ENCODE measurements at places on chromosomes 6 and 20.

- no peak for DNase-seq
These were observed 63.4 kb downstream of the BACH2 start for GRCh38 chr6:90233213-90233612.

DNA sequence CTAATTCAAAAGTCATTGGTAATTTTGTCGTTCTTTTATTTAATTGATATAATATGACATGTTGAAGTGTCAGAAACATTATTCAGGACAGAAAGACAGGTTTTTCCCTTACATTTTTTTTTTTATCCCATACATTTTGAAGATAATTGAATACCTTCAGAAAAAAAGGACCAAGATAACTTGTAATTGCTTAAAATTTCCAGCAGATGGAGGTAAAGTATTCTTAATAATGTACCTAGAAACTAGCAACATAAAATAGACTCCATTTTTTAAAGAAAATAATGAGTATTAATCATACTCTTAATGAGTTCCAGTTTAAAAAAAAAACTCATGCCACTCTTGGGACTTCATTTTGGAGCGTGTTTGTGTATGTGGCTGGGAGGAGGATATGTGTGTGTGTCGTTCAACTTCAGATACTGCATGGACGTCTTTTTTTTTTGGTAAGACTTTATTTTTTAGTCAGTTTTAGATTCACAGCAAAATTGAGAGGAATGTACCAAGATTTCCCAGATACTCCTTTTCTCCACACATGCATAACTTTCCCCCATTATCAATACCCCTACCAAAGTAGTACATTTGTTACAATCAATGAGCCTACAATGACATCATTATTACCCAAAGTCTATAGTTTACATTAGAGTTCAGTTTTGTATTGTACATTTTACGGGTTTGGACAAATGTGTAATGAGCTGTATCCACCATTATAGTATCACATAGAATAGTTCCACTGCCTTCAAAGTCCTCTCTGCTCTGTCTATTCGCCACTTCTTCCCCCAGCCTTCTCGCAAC is 79.4 kb downstream of the ROS1 start:
- peak; percentile 29 for DNase-seq

- DNase-seq: no peak
These were observed 446.3 kb upstream of the SLC35B3 start for GRCh38 chr6:8881663-8882062.

DNA sequence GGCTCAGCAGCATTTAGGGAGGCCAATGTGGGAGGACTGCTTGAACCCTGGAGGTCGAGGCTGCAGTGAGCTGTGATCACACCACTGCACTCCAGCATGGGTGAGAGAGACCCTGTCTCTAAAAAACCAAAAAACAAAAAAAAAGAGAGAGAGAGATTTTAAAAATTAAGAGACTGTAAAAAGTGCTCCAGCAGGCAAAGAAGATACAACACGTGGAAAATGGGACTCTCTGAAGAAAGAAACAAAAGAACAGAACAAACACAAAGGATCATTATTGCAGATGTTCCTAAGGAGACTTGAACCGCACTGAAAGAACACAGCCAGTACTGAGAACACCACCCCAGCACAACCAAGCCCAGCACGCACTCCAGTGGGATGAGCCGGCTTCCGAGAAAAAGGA is 74.2 kb downstream of the TAF4 start:
- no peak for DNase-seq

DNA sequence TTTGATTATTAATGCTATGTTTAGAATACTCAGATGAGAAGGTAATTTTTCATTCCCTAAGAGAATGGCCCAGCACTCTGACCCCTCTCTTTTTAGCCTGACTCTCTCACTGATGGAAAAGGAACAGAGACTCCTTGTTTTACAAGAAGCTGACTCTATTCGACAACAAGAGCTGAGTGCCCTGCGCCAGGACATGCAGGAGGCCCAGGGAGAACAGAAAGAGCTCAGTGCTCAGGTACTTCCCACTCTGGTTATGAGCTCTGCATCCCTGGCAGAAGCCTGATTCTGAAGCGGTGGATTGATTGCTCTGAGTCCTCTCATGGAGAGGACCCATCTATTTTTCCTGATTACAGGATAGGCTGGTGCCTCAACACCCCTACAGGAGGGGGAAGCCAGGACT is 33.0 kb downstream of the C20orf173 start:
- DNase-seq: no peak

GRCh38 chr6:149921361-149921760 is 1.6 kb downstream of the RAET1G start:
- no peak for DNase-seq

DNA sequence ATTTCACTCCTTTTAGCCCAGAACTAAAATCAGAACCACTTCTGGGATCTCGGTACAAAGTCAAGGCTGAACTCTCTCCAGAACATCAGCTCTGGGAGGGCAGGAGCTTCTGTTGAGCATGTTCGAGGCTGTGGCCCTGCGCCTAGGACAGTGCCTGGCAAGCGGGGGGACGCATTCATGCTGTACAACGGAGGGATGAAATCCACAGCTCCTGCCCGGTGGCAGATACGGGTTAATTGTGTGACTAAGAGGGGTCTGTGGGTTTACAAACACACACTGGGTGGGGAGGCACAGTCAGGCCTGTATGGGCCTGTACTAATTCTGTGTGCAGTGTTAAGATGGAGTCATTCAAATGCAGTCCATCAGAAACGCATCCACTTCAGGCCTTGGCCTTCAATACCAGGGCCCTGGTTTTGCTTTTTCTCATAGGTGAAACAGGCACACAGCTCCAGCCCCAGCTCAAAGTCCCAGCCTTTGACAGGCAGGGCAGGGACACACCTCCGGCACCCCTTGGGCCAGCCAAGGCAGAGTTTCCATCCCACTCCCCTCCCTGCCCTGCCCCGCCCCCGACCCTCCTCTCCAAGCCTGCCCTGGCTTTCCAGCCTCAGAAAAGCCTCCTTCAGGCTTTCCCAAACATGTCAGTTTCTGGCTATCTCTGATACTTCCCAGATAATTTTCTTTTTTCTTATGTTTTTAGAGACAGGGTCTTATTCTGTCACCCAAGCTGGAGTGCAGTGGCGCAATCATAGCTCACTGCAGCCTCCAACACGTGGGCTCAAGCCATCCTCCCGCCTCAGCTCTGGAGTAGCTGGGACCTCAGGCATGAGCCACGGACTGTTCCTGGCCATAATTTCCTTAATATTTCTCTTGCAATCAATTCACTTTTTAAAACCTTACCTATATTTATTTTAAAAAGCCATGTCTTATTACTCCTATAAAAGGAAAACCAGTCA is 109.8 kb downstream of the SULF2 start:
- DNase-seq: no peak

- peak; percentile 27 for DNase-seq
These were observed 5.1 kb downstream of the ACAT2 start for GRCh38 chr6:159766906-159767305.

GRCh38 chr6:125252891-125253290 is 48.9 kb downstream of the HDDC2 start:
- DNase-seq: peak; percentile 33

GRCh38 chr6:40315060-40315459 is 272.1 kb downstream of the LRFN2 start:
- no peak for DNase-seq

DNA sequence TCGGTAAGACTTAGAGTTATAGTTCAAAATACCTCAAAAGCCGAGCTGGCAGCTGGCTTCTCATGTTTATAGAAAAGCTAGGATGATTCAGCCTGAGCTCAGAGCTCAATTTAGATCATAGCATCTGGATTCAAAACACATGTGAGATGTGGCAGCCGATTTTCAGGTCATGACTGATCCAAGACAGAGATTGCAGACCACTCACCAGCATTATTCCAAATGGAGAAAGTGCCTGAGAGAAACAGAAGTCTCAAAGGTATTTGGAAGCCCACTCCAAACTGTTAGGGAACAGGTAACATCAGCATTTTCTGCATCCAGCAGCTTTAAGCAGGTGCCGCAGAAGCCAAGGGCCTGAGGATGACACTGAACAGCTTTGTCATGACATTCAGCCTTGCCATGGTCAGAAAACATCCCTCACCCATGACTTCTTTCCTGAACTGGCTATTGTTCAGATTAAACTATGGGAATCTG is 102.2 kb downstream of the BACH2 start:
- DNase-seq: peak; percentile 68

- peak; percentile 82 for DNase-seq
These were observed 483 bp downstream of the NCOA6 start for GRCh38 chr20:34824806-34825529.

GRCh38 chr6:14569394-14569793 is 451.8 kb downstream of the CD83 start:
- no peak for DNase-seq

GRCh38 chr20:62627901-62628612 is 14.2 kb upstream of the SLCO4A1 start:
- DNase-seq: no peak

Measured in astrocyte of the hippocampus (primary cell).